Urothelium cell line (cell line): ENCODE measurements at places on chromosomes 3 and 15.

DNA sequence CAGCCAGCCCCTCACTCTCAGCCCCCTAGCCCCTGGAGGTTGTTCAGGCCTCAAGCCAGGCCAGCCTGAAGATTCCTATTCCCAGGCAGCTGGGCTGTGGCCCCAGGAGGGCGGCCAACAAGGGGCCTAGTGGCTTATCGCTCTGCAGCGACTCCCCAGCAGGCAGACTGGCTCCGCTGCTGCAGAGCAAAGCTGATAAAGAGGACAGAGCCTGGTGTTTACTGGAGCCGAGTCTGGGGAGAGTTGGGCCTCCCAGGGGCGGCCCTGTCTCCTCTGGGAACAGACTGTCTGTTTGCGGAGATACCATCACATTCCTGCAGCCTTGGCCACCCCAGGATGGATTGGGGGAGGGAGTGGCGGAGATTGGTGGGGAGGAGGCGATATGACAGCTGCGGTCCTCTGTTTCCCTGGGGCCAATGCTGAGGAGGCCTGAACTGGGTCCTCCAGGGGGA is 22.4 kb upstream of the SMAD6 start:
- no peak for DNase-seq

DNA sequence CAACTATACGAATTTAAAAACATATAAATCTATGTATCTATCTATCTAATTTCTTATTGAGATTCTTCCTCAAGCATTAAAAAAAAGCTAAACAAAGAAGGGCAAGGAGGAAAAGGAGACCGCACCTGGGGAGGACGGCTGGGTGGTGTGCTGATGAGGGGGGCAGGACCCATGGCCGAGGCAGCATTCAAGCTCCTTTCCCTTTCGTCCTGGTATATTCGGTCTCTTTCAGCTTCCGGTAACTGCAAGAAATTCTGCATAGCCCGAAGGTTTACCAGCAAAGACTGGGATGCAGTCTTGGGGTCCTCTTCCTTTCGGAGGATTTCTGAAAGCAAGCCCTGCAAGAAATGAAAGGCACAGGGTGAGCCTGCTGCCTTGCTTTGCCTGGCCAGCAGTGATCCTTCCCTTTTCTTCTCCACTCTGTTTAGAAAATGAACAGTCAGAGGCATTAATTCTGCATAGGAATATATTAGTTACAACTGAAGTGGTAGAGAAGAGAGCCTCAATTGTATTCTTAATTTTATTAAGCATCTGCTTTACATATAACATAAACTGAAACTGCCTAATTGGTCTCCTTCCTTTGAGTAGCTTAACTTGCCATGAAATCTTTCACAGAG is 38.8 kb downstream of the SATB1 start:
- DNase-seq = no peak

DNA sequence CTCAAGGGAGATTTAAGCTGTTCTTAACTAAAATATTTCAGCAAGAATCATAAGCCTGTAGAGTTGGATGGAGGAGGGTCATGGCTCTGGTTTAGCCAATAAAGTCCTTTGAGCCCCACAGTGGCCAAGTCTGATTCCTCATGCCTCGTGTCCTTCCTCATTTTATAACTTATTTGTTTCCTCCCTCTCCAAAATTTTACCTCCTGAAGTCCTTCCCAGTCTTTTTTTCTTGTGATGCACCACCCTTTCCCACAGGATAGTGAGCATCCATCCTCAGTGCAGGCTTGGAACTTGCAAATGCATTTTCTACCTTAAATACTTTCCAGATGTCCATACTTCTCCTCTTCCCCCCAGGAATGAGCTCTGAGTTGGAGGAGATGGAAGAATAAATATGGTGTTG is 162.7 kb upstream of the AGTR1 start:
- no peak for DNase-seq

DNA sequence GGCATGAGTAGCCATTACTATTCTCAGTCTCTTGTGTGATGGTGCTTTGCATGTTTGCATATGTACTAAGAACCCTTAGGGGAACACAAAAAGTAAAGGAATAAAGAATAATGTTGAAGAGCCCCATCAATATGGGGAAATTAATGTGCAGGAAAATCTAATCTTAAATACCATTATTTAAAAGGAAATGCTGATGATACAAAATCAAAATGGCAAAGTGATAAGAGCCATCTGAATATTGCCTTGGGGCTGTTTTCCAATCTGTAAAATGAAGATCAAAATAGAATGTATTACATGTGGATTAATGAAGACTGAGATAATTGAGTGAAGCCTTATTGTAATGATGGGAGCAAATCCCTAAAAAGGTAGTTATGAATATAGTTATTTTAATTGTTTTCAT is 771.4 kb downstream of the GRM7 start:
- DNase-seq = no peak

DNA sequence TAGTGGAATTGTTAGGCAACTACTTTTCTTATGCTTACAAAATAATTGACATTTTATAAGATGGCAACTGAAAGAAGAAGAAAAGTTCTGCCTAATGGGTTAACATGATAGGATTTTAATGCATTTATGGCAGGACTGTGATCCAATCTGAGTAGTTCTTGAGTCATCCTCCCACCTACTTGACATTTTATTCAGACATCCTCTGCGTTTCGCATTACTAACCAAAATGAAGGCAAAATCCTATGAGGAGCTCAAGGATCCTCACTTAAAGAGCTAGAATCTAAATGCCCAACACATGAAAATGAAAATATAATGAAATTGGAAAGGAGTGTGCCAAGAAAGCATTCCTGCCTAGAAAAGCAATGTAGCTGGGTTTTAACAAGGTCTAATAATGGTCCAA is 581.1 kb upstream of the SEMA6D start:
- DNase-seq = no peak

DNA sequence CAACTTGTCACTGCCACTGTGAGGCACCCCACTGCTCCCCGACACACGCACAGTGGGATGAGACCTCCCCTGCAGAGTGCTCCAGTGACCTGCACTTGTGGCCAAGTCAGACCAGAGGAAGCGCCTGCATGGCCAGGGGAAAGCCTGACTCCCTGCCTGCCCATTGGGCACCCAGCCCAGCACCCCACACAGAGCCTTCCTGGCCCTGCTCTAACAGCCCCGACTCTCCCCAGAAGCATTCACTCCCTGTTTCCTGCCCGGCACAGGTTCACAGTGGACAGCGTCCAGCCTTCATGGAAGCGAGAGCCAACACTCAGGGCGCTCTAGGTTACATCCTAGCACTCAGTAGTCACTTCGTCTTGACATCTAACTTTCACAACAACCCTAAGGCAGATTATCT is 27.8 kb downstream of the RBPMS2 start:
- DNase-seq = no peak

DNA sequence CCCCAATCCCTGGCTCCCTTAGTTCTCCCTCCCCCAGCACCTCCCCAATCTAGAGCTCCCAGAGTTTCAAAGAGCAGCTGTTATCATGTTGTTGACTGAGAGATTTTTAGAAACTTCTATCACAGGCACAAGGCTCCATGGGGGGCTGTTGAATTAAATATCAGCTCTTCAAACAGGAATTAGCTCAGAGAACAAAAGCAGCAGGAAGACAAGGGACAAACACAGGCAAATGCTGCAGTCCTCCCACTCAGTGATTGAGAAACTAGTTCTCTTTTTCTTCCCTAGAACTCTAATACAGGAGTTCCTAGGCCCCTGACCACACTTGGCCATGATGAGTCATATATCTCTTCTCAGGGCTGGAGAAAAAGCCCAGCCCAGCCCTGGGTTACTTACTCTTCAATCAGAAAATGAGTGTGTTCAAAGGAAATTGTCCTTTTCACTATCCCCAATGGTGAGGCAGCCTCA is 262.1 kb downstream of the IGSF11 start:
- peak; percentile 40 for DNase-seq

GRCh38 chr15:74040109-74040850 is 42.1 kb downstream of the GOLGA6A start:
- peak; percentile 58 for DNase-seq

DNA sequence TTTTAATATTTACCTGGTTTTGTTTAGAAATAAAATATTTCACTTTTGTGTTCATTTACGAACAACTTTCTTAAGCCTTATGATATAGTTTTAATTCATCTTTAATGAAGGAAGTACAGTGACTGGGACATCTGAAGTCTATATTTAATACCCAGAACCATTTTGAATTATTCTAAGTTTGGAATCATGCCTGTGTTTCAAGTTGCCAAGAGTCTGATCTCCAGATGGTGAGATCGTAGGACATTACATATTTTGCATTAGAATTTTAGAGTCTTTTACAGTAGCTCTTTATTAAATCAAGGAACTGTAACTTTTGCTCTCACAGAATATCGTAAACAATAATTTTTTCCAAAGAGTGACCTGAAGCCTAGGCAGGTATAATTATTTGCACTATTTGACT is 420.7 kb downstream of the SI start:
- DNase-seq = no peak

DNA sequence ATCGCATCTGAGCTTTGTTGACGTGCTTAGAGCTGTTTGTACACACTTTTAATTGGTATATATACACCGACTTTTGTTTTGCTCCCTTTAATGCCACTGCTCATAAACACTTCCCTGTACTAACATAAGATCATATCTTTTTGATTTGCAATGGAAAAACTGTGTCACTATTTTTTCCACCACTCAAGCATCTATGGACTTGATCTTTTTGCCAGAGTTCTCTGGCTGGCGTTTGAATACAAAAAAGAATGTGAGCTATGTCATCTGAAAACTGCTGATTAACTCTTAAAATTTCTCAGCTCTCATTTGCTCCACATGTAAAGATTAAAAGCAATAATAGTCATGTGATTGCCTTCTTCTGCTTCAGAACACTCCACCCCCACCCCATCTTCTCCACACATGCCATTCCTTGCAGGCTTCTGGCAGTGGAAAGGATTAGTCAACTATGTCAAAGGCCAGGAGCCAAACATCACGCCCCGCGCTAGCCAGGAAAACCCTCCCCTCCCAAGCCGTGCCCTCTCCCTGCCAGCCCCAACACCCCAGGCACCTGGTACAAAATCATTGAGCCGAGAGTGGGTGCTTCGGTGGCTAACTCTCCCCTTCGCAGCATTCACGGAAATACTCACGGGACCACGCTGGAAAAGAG is 123.4 kb upstream of the MEF2A start:
- DNase-seq = peak; percentile 89

- peak; percentile 32 for DNase-seq
Measured at GRCh38 chr3:186315581-186316354, 46.3 kb downstream of the DGKG start.

GRCh38 chr3:154904328-154904727 is 175.8 kb upstream of the MME start:
- no peak for DNase-seq

DNA sequence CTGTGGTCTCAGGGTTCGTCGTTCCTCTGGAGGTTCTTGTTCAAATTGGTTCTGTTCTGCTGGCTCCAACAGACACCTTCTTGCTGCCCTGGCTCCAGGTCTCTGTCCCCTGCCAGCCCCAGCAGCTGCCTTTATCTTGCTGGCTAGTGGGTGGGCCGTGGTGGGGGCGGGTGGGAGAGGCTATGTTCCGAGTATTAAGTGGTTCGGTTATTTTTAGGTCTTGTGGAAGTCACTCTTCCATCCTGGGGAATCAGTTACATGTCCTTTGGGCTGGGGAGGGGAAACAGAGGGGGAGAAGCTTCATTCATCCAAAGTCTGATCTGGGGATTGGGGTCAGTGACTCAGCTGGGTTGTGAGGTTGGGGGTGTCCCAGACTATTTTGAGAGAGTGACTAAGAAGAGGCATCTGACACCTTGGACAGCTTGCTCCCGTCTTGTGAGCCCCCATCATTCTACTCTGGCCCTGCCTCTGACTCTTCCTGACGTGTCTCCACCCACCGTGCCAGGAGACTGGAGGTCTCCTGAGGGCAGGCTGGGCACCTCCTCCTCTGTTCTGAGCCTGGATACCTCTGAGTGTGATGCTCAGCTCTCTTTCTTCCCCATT is at the start of gene XIRP1:
Gene XIRP1, minus strand, starts transcription at position 106 of the 603 bp plus-strand sequence. CDS start 3,150 bp downstream, outside the sequence.
- DNase-seq = no peak

DNA sequence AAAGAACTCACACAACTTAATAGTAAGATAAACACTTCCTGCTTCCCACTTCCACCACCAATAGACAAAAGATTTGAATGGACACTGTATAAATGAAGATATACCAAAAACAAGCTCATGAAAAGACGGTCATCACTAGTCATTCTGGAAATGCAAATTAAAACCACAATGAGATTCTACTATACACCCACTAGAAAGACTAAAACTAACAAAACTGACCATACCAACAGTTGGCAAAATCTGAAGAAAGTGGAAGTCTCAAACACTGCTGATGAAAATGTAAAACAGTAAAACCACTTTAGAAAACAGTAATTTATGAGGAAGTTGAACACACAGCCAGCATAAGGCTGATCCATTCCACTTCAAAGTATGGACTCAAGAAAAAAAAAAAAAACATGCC is 35.6 kb upstream of the CD96 start:
- no peak for DNase-seq

DNA sequence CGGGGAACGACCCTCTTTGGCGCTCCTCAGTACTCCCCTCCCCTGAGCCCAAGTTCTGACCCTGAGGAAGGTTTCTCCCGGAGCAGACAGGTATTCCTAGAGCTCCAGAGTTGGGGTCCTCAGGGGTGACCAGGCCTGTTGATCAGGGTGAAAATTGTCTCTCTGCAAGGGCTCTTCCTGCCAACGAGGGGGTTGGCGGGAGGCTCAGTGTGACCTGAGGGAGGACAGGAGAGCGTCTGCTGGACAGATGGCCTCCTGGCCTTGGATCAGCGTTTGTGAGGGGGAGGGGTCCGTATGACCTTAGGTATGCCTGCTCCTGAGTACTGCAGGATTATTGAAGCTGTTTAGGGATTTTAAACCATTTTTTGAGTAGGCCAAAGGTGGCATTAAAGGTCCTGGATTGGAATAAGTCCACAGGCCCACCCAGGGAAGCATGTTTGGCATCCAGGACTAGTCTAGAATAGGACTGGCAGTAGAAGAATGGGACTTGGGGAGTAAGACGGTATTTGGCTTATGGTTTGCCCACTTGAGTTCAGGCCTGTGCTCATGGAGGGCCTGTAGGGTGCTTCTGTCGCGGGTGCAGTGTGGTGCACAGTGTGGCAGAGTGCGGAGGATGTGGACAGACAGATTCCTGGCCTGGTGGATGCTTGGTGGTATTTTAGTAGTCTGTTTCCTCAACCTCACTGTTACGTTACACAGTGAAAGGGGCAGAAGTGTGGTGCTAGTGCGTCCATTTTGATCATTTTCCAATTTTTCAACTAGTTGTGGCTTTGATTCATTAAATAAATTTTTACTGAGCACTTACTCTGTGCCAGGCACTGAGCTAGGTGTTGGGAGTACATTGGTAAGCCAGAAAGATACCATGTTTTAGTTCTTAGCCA is 959 bp downstream of the ZNF592 start:
- peak; percentile 27 for DNase-seq

- DNase-seq = no peak
Measured at GRCh38 chr15:38720893-38721567, 156.4 kb upstream of the RASGRP1 start.

DNA sequence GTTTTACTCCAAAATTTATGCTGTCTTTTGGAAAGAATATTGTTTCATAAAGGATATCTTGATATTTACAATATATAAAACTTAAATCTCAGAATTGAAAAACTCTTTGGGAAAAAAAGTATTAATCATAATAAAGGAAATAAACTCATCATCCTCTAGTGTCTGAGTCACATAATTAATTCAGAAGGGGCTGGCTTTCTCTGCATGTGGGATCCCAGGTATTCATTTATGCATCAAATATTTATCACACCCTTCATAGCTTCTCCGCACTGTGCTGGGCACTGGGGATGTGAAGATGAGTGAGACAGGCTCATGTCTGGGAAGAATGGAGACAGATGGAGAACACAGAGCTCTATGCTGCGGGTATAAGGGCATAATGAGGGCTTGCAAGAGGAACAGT is 65.6 kb downstream of the CCNL1 start:
- no peak for DNase-seq
